ENCODE measurements at places on chromosomes 7 and 10.

DNA sequence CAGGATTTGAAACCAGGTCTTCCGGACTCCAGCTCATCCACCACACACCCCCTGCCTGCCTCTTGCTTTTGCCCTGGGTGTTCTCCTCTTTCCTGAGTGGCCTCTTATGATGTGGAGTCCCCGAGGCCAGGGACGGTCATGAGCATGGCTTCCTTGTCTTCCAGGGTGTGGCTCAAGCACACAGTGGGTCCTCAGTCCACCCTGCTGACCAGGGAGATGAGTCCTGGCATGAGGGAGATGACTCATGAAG lies 32.8 kb downstream of the DNAJB12 start:
- DNase-seq: no peak

GRCh38 chr7:157253850-157254249 lies 83.0 kb upstream of the DNAJB6 start:
- no peak for DNase-seq

DNA sequence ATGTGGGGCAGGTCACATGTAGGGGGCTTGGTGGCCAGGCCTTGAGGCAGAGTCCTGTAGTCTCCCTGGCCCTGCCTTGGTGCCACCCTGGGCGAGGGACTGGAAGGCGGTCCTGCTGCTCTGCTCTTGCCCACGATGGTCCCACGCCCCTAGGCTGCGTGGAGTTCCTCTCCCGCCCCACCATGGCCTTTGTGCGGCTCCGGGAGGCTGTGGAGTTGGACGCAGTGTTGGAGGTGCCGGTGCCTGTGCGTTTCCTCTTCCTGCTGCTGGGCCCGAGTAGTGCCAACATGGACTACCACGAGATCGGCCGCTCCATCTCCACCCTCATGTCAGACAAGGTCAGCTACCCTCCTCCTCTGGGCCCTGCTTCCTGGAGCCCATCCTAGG lies 10.0 kb downstream of the FASTK start:
- no peak for DNase-seq

- no peak for DNase-seq
Observed at GRCh38 chr7:333393-333764, 43.4 kb downstream of the FOXL3 start.

- no peak for DNase-seq
Observed at GRCh38 chr10:103828107-103828506, 27.3 kb downstream of the SH3PXD2A start.

DNA sequence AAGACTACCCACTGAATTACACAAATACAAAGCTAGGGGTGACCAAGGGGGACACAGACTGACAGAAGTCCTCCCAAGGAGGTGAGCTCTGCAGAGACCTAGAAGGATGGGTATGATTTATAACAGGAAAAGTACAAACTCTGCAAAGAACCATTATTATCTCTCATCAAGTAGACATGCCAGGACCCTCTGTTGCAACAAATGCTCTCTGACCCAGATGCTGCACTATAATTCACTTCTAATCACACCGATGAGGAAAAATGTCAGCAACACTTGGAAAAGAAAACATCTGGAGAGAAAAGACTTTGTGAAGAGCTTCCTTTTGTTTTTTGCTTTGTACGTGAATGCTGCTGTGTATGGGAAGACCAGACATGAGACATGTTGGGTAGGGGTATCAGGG lies 178.3 kb upstream of the PDE1C start:
- no peak for DNase-seq

- peak; percentile 55 for DNase-seq
Observed at GRCh38 chr10:8056871-8057331, 2.4 kb downstream of the GATA3 start.

GRCh38 chr7:127107601-127108007 lies 145.1 kb downstream of the GRM8 start:
- DNase-seq: peak; percentile 7

DNA sequence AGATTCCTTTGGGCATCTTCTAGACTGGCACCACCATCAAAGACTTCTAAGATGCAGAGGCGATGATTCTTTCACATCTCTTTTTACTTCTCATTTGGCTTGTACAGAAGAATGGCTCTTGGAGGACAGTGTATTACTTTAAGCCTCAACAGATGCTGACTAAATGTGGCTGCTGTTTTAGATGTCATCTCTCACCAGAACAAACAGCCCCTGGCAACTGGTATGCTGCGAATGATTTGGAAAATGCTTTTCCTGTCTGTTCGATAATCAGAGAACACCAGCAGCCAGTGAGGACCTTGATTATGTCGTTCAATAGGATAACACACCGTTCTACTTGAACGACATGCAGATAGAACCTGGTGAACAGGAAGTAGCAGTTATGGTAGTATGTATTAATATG lies 131.8 kb downstream of the RNF216 start:
- no peak for DNase-seq

GRCh38 chr10:126171555-126171954 lies 216.7 kb downstream of the ADAM12 start:
- no peak for DNase-seq
